ENCODE measurements at places on chromosomes 2 and 18.

- no peak for DNase-seq
These were observed 128.4 kb downstream of the KLHL29 start for GRCh38 chr2:23513245-23513871.

- DNase-seq = no peak
These were observed 13.4 kb upstream of the ITGB6 start for GRCh38 chr2:160213511-160213910.

- no peak for DNase-seq
These were observed 80.5 kb downstream of the AAK1 start for GRCh38 chr2:69563021-69563420.

DNA sequence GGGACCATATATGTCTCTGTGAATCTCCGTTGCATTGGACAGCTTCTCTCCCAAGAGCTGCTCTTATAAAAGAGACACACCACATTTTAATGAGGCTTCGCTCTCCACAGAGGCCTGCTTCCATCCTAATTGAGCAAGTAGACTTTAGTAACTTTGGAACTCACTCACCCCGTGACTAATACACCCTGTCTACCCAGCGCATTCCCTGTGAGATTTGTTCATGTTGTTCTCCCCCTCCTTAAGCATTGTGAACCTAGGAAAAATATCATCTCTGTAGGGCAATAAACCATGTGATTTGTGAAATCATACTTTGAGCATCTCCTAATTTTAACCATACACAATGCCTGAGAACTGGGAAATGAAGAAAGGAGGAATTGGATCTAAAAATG, 56.9 kb downstream of the MCFD2 start:
- no peak for DNase-seq

DNA sequence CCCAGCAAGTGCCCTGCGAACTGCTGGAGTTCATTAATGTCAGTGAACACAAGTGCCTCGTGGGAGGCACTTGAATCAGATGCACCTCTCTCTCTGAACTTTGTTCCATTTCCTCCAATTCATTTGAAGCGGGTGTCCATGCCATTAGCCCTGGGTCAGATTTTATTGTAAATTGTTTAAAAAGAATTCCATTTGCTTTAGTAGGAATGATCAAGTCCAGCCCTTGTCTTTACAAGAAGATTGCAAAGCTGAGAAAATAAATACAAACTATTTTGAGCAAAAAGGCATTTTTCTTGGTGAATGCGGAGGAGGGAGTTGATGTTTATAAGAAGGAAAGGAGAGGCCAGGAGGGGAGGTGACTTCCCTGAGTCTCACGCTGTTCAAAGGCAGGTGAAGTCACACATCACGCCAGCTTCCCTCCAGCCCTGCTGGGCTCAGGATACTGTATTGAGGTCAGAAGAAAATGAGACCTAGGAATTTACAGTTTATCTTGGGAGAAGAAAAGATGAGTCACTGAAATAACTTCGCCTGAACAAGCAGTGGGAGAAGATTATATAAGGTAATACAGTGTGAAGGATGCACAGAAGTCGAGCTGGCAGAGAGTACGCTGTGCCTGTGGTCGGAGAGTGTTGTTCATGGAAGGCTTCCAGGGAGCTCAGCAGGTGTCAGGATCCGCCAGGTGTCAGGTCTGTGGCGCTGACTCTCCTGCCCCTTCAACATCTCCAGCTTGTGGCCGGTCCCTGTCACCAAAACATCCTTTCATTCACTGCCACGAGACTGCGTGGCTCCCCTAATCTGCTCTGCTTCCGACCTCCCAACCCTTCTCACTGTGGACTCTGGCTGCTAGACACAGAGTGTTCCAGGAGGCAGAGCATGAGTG, 36.5 kb downstream of the EFR3B start:
- no peak for DNase-seq

- no peak for DNase-seq
These were observed 139.6 kb downstream of the TWIST2 start for GRCh38 chr2:238987352-238987981.

- no peak for DNase-seq
These were observed 56.3 kb upstream of the UBXN4 start for GRCh38 chr2:135685361-135685760.

- no peak for DNase-seq
These were observed 848 bp downstream of the VRK2 start for GRCh38 chr2:58047373-58047935.

All from right lung (tissue), 10 donors.